HS-27A (cell line): ENCODE measurements at places on chromosomes 2 and 18.

DNA sequence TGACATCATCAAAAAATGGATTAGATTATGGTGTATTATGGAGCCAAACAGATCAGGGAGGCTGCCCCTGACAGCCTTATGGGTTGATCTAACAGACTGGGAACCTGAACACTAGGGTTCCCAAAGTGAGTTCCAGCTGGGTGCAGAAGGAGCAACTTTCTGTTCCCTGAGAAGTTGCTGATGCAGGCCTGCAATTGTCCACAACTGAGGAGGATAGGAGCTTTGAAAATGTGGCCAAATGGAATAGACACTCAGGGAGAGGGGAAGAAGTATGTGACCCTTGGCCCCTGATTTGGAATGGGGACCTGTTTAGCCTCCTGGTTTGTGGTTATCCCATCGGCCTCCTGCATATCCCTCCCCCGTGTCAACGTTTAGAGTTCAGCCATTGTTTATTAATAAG, 262.2 kb upstream of the SKOR2 start:
- no peak for DNase-seq

- DNase-seq = no peak
Observed at GRCh38 chr2:105288133-105288532, 41.4 kb downstream of the TGFBRAP1 start.

- no peak for DNase-seq
Observed at GRCh38 chr2:172623249-172623965, 67.5 kb downstream of the PDK1 start.

- no peak for DNase-seq
Observed at GRCh38 chr2:213723041-213723560, 438.8 kb downstream of the SPAG16 start.

DNA sequence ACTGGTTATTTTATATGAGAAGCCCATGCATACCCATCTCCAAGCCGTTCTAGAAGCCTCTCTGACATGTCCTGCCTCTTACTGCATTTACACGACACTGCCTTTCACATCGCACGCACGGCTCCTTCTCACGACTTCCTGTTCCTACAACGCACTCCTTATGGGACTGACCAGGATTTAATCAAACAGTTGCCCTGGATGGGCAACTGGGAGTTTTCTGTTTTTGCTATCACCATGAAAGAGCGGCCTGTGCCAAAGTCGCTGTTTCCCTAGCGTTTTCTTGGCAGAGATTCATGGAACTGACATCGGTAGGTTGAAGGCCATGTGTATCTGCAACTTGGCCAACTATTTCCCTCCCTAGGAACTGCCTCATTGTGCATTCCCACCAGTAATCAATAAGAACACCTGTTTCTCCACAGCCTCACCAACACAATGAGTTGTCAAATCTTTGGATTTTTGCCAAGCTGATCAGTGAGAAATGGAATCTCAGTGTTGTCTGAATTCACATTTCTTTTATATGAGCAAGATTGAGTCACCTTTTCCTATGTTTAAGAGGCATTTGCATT, 97.2 kb upstream of the OTOS start:
- peak; percentile 54 for DNase-seq

DNA sequence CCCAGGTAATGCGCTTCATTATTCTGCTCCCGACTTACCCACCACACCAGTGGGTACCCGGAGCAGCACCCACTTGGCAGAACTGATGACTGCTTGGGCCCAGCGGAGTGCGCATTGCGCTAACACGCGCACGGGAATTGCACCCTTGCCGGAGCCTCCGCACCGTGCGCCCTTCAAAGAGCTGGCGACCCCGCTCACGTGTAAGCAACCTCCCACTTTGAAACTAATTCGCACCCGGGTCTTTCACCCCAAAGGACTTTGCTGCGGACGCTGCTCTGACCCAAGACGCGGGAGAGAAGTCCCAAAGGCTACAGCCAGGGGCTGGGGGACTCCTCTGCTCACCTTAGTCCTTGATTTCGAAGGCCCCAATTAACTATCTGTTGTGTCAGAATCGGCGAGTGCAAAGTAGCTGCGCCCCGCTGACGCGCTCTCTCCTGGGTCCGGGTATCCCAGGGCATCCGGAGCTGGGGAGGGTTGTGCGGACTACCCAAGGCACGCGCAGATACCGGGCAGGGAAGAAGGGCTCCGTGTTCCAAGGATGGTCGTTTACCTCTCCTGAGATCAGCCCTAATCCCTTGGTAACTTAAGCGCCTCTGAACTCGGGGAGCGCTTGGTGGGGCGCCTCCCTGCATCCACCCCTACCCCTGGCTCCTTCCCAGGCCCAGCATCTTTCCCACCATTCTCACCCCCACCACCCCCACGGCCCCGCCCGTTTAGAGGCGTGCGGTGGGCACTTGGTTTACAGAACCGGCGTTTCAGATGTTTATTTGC, 13.1 kb upstream of the SATB2 start:
- no peak for DNase-seq

DNA sequence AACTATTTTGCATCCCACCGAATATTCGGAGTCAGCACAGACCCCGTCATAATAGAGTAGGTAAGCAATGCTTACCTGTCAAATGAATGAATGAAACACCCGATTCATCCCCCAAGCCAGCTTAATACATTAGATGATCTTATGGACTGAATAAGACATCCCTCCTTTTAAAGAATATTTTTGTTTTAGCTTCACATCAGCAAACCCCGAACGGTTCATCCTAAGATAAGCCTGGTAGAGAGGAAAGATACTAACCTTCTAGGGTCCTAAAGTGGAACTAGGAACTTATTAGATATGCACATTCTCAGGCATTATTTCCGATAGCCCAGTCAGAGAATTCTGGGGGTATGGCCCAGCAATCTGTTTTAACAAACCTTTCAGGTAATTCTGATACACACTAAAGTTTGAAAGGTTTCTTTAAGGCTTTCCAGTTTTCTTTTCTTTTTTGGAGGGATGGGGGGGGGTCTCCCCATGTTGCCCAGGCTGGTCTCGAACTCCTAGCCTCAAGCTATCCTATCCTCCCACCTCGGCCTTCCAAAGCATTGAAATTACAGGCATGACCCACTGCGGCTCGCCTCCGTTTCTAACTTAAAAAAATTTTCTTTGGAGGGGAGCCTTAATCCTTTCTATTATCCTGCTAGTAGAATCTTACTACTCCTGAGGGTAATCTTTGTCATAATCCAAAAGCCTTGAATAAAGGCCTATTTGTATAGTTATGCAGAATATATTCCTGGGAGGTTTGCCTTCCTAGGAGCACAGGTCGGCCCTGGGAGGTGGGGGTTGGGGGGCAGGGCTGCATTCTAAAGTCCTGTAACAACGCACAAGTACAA, 1.0 kb upstream of the ACTR3 start:
- DNase-seq = no peak

DNA sequence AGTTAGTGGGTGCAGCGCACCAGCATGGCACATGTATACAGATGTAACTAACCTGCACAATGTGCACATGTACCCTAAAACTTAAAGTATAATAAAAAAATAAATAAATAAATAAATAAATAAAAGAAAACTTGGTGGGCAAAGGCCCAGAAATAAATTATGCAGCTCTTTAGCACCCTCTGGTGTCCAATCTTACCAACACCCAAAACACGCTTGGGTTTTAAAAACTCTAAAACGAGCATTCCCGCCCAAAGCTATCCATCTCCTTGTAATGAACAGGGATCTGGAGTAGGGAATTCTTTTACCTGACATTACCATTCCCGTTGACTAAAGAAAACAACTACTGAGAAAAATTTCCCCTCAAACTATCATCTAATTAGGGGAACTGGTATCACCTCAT, 2005.9 kb upstream of the CELF4 start:
- DNase-seq = no peak

GRCh38 chr2:190090148-190090547, 27.6 kb upstream of the MSTN start:
- no peak for DNase-seq

- DNase-seq = no peak
Observed at GRCh38 chr2:104164721-104165252, 689.1 kb upstream of the POU3F3 start.

DNA sequence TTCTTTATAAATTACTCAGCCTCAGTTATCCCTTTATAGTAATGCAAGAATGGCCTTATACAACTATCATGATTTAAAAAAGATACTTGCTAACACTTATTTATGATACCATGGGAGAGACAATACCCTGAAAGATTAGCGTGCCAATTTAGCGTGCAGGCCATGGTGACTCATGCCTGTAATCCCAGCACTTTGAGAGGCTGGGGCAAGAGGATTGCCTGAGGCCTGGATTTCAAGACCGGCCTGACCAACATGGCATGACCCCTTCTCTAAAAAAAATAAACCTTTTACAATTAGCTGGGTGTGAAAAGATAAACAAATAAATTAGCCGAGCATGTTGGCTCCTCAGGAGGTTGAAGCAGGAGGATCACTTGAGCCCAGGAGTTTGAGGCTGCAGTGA, 493.4 kb upstream of the FSIP2 start:
- DNase-seq = no peak
